ENCODE measurements at places on chromosomes 1 and 21.

DNA sequence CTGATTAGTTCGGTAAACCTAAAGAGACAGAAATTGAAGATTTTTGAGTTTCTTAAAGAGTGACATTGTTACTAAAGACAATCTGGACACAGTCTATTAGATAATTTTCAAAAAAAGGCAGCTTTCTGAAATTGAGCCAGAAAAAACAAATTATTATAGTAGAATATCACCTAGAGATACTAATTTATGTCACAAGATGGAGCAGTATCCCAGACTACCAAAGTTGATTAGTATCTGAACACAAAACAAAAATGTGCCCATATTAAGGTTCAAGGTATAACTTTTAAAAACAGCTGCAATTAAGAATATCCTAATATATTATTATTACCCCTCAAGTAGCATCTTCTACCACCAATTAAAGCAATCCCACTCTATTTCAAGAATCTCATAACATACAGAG lies 40.5 kb upstream of the SYT2 start:
- no peak for DNase-seq

DNA sequence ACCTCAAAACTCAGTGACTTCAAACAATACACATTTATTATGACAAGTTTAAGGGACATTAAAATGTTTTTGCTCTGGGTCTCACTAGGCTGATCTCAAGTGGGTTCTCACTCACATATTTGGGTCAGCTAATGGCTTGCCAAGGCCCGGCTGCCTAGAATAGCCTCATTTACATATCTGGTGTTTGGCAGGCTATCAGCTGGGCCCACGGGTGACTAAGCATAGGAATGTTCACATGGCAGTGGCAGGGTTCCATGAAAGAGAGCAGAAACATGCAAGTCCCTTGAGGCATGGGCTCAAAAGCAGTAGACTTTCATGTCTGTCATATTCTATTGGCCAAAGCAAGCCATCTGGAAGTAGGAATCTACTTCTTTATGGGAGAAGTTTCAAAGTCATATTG lies 492.6 kb downstream of the KCNT2 start:
- peak; percentile 49 for DNase-seq

DNA sequence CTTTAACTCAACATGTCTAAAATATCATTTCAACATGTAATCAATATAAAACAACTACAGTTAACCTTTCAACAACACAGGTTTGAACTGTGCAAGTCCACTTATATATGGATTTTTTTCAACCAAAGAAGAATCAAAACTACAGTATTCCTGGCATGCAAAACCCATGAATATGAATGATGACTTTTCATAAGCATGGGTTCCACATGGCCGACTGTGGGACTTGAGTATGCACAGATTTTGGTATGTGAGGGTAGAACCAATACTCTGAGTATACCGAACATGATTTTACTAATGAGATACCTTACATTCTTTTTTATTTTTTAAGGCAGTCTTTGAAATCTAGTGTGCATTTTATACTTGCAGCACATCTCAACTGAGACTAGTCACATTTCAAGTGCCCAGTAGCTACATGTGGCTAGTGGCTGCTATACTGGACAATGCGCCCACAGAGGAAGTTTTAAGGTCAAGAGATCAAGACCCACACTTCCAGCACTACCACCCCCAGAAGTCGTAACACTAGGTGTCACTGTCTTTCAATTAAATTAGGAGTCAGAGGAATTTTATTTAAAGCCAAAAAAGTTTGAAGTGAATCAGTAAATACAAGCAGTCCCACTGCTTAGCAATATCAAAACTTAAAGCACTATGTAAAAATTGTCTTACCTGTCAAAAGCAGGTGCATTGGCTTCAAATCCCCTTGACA lies 40.0 kb downstream of the SYNJ1 start:
- no peak for DNase-seq

GRCh38 chr21:45975020-45975666 lies 6.4 kb upstream of the COL6A1 start:
- peak; percentile 48 for DNase-seq

DNA sequence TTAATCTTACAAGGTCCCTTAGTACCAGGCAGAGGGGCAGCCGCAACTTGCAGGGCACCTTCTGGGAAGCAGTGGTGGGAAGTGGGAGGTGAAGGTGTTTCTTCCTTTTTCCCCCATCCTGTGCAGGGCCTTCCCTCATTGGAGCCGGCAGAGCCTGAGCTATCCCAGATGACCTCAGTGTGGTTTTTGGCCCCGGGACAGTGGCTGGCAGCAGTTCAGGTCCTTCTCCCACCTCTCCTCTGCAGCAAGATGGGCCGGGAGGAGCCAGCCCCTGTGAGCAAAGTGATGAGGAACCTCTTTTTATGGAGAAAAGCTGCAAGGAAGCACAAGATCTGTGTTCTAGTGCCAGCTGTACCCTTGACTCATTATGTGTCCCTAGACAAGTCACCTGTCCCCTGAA lies 6.8 kb downstream of the PFKFB2 start:
- DNase-seq: no peak

DNA sequence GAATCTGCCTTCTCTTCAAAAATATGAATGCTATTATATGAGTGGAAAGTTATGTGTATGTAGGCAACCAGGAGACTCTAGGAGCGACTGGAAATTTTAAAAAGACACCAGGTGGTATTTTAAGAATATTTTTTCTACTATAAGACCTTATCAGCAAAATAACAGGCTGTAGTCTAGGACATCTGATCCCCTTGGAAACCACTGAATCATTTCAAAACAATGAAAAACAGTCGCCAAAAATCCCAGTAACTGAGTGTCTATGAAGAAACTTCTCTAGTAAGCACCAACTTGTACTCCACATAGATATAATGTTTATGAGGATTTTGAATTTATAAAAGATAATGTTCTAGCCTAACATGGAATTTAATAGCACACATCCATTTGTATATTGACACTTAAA lies 358.5 kb downstream of the GPATCH2 start:
- peak; percentile 87 for DNase-seq
